ENCODE measurements at places on chromosomes 7 and 10. TPM values are rescaled to one million over a fixed set of nuclear protein-coding genes. Genes with fewer than 3 reads are reported as not detected.

Gene FAM25G
- total RNA-seq: not detected

Gene STEAP1
- 5.8 TPM for total RNA-seq

Gene SPDYE5
- not detected for total RNA-seq

Gene SFTPA1
- 0.22 TPM for total RNA-seq

Gene SUN3
- not detected for total RNA-seq

Gene ZNF117
- total RNA-seq: 63.3 TPM

Gene MRC1
- 0.04 TPM for total RNA-seq

Gene HOXA9
- total RNA-seq: not detected

Gene CDNF
- total RNA-seq: 2.3 TPM

Gene POU6F2
- total RNA-seq: 5.6 TPM
